Thoracic aorta (tissue), 2 donors: ENCODE measurements at places on chromosomes 3 and 15.

- H3K4me3 ChIP-seq: no peak overlapping the region
- H3K4me1 ChIP-seq: peaks cover 38% of the 10 kb centered on the region
- peaks cover 21% of the 10 kb centered on the region for H3K36me3 ChIP-seq
- no peak overlapping the region for H3K27ac ChIP-seq
- H3K27me3 ChIP-seq: no peaks in the 10 kb centered on the region
Observed at GRCh38 chr3:45946307-45946706, 3.0 kb downstream of the CXCR6 start.

GRCh38 chr3:173217127-173217526 lies 76.1 kb upstream of the SPATA16 start:
- H3K27ac ChIP-seq: no peak overlapping the region
- H3K27me3 ChIP-seq: no peaks in the 10 kb centered on the region
- H3K4me3 ChIP-seq: no peak overlapping the region
- no peak for DNase-seq
- H3K36me3 ChIP-seq: no peaks in the 10 kb centered on the region

GRCh38 chr15:91224755-91225380 lies 124.8 kb downstream of the SV2B start:
- no peaks in the 10 kb centered on the region for H3K27me3 ChIP-seq
- no peak for DNase-seq
- H3K4me3 ChIP-seq: no peak overlapping the region
- no peak overlapping the region for H3K27ac ChIP-seq
- H3K4me1 ChIP-seq: no peaks in the 10 kb centered on the region

- H3K4me3 ChIP-seq: no peak overlapping the region
- no peaks in the 10 kb centered on the region for H3K27me3 ChIP-seq
- H3K4me1 ChIP-seq: no peaks in the 10 kb centered on the region
- H3K27ac ChIP-seq: no peak overlapping the region
- no peaks in the 10 kb centered on the region for H3K36me3 ChIP-seq
Observed at GRCh38 chr15:42068601-42069000, 25.8 kb downstream of the PLA2G4D start.

GRCh38 chr3:11452885-11453847 lies 181.0 kb downstream of the ATG7 start:
- H3K36me3 ChIP-seq: no peaks in the 10 kb centered on the region
- no peak overlapping the region for H3K4me3 ChIP-seq
- H3K4me1 ChIP-seq: peaks cover 18% of the 10 kb centered on the region
- DNase-seq: no peak
- peak overlapping the region; percentile 22 for H3K27ac ChIP-seq

GRCh38 chr3:73298243-73299183 lies 237.1 kb downstream of the EBLN2 start:
- no peaks in the 10 kb centered on the region for H3K27me3 ChIP-seq
- no peaks in the 10 kb centered on the region for H3K4me1 ChIP-seq
- H3K27ac ChIP-seq: no peak overlapping the region
- no peak overlapping the region for H3K4me3 ChIP-seq

DNA sequence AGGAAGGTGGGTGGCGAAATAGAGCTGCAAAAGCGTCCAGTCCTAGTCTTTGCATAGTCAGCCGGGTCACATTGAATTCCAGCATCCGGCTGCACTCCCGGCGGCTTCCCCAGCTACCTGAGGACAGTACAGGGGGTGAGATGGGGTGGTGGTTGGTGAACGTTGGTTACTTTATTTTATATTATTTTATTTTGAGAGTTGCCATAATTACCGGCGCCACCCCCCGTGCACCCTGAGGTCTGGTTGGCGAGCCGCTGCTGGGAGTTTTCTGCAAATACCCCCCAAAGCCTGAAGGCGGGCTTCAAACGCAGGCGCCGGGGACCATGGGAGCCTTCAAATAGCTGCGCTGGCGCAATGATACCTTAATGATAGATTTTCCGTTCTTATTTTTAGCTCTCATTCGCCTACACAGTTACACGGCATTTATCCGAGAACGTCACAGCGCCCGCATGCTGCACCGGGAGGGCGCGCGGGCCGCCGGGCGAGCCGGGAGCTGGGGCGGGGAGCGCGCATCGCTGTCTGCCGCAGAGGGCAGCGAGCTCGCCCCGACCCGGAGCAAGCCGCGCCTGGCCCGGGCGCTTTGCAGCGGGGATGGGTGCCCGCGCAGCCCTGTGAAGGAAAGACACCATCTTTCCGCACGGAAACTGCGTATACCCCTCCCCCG lies 756 bp upstream of the RASGRF1 start:
- peaks cover 11% of the 10 kb centered on the region for H3K4me1 ChIP-seq
- no peaks in the 10 kb centered on the region for H3K36me3 ChIP-seq
- no peaks in the 10 kb centered on the region for H3K27me3 ChIP-seq
- no peak for DNase-seq
- H3K27ac ChIP-seq: no peak overlapping the region
- H3K4me3 ChIP-seq: peak overlapping the region; percentile 54

DNA sequence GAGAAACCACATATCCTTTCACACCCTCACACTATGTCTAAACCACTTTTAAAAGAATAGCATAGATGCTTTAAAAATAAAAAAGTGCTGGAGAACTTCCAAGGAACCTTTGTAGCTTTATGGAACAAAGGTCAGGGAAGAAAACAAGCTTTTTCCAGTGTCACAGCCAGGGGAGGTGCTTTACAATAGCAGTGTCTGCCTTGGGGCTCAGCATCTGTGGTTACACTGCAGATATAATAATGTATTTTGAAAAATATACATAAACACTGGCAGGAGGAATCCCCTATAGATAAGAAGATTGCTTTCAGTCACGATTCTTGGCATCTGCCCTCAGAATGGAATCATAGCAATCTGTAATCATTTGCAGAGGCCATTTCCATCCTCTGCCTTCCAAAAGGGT lies 362.4 kb upstream of the LRRC3B start:
- no peaks in the 10 kb centered on the region for H3K27me3 ChIP-seq
- H3K27ac ChIP-seq: no peak overlapping the region
- no peak overlapping the region for H3K4me3 ChIP-seq
- DNase-seq: no peak
- H3K4me1 ChIP-seq: no peaks in the 10 kb centered on the region
- H3K36me3 ChIP-seq: no peaks in the 10 kb centered on the region

DNA sequence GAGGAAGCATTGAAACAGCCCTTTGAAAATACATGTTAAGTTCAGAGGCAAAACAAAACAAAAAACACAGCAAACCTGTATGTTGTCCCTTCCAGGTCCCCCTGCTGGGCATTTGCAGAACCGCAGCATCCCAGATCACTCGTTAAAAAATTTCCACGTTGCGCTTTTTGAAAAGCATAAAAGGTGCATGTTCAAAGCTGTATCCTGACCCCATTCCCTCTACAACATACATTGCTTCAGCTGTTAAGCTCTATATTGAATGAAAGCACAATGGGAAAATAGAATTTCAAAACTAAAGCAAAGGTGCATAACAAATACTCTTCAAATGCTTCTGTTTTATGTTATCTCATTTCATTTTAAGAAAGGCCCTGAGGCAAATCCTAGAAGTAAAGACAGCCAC lies 328.3 kb downstream of the THSD4 start:
- H3K27me3 ChIP-seq: no peaks in the 10 kb centered on the region
- no peak overlapping the region for H3K4me3 ChIP-seq
- no peaks in the 10 kb centered on the region for H3K36me3 ChIP-seq
- H3K27ac ChIP-seq: no peak overlapping the region
- DNase-seq: no peak

DNA sequence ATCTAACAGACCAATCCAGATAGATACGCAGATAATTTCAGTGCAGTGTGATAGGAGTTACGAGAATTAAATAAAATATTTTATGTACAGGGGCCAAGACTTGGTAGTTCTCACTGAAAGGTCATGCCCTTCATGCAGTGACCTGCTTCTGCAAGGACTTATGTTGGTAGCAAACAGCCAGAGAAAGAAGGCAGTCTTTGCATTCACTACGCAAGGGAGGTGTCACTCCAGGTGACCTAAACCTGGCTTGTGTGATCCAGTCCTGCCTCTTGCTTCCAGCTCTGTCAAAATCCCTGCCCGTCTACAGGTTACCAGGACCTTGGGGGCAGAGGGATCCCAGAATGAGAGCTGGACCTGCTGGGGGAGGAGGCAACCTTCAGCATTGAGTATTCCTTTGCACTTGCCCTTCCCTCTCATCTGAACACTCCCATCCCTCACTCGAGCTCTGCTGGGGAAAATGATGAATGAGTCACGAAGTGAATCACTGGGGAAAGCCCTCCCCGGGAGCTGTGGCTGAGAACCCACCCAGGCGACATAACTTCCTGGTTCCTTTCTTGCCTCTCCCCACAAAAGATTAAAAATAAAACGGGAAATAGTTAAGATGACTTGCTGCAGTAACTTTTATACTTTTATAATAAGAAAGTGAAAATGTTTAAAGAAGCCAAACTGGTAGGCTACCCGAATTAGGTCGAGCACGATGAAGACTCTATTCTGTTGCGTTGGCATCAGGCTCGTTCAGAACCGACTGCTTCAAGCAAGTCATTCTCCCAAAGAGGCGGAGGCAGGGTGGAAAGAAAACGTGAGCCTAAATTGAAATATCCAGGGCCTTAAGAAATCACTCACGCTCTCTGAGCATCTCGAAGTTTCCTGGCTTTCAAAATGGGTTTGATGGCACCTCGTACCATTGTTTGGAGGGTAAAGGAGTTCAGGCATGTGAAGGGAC lies 216.1 kb downstream of the SLCO3A1 start:
- no peaks in the 10 kb centered on the region for H3K36me3 ChIP-seq
- H3K27ac ChIP-seq: peak overlapping the region; percentile 91
- H3K4me1 ChIP-seq: peaks cover 28% of the 10 kb centered on the region
- peak overlapping the region; percentile 71 for H3K4me3 ChIP-seq
- peak; percentile 50 for DNase-seq

DNA sequence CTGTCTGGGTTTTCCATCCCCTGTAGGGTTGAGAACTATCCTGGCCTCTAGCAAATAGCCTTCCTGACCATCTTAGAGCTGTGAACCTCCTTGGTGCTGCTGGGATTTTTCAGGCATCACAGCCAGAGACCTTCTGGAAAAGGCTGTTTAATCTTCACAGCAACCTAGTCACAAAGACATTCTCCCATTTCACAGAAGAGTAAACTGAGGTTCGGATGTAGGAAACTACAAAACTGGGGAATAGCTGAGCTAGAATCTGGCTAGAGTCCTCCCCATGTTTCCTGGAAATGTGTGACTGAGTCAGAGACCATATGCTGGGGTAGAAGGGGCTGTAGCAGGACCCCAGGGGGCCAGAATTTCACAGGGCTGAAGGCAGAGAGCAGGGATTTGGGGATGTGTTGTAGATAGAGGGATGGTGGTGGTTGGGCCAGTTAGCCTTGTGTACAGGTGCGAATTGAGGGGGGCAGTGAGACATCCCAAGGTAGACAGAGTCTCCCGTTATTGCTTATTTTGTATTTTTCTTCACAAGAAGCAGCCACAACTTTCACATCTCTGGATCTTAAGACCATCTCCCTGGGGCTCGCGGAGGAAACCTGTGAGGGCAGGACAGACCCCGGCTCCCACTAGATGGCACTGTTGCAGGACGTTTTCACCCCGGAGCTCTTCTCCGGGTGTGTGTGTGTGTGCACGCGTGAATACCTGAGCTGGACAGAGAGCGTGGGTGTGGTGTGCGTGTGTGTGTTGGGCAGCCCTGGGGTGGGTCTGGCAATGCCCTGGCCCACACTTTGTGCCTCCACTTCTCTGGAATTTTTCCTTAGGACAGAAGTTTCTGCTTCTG lies 66.9 kb upstream of the PRR23C start:
- H3K4me1 ChIP-seq: no peaks in the 10 kb centered on the region
- no peak overlapping the region for H3K27ac ChIP-seq
- no peak overlapping the region for H3K4me3 ChIP-seq
- DNase-seq: no peak
- H3K27me3 ChIP-seq: no peaks in the 10 kb centered on the region
- no peaks in the 10 kb centered on the region for H3K36me3 ChIP-seq

DNA sequence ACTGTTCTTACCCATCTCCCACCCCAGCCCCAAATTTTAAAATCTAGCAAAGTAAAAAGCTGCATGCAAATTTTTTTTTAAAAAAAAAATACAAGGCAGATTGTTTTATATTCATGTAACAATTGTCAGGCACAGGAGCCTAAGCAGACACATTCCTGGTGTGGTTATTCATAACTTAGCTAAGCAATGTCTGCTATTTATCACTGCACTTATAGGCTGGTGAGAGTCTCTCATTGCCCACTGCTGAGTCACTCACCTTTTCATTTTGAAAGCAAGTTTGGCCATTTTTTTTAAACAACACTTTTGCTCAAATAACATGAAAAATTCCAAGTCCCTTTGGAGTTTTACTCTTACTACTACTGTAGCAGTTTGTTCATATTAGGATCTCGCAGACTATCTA lies 413.9 kb downstream of the RBMS3 start:
- H3K4me1 ChIP-seq: peaks cover 30% of the 10 kb centered on the region
- no peaks in the 10 kb centered on the region for H3K27me3 ChIP-seq
- peak overlapping the region; percentile 39 for H3K4me3 ChIP-seq
- peak overlapping the region; percentile 77 for H3K27ac ChIP-seq

DNA sequence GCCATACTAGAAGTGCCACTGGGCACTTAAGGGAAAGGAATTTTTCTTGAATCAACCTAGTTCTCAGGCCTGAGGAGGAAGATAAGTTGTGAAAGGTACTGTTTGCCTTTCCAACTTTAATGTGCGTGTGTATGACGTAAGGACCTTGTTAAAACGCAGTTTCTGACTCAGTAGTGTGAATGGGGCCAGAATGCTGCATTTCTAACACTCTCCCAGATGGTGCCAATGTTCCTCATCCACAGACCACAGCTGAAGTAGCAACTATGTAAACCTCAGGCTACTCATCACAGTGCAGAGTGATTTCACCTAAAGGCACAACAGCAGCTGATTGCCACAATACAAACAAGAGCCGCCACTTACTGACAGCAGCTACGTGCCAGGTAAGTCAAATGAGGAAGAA lies 103.6 kb downstream of the OTOL1 start:
- no peak overlapping the region for H3K27ac ChIP-seq
- H3K4me3 ChIP-seq: no peak overlapping the region
- H3K27me3 ChIP-seq: no peaks in the 10 kb centered on the region
- no peaks in the 10 kb centered on the region for H3K36me3 ChIP-seq
- H3K4me1 ChIP-seq: no peaks in the 10 kb centered on the region
- DNase-seq: no peak

- peaks cover 25% of the 10 kb centered on the region for H3K4me1 ChIP-seq
- H3K4me3 ChIP-seq: peak within 1 kb of the TSS; percentile 91
- no peaks in the 10 kb centered on the region for H3K36me3 ChIP-seq
- H3K27ac ChIP-seq: peak within 1 kb of the TSS; percentile 99
Observed at GRCh38 chr3:24494618-24495325, at the start of gene THRB. TSS of gene THRB (minus strand) at chr3:24494850.

GRCh38 chr3:113825090-113825489 lies 13.5 kb upstream of the GRAMD1C start:
- H3K36me3 ChIP-seq: no peaks in the 10 kb centered on the region
- no peak overlapping the region for H3K27ac ChIP-seq
- no peaks in the 10 kb centered on the region for H3K4me1 ChIP-seq

GRCh38 chr15:60928210-60928609 lies 300.9 kb downstream of the RORA start:
- no peak overlapping the region for H3K27ac ChIP-seq
- H3K27me3 ChIP-seq: no peaks in the 10 kb centered on the region
- H3K36me3 ChIP-seq: no peaks in the 10 kb centered on the region
- H3K4me3 ChIP-seq: no peak overlapping the region
- DNase-seq: no peak

- H3K4me1 ChIP-seq: peaks cover 6% of the 10 kb centered on the region
- no peaks in the 10 kb centered on the region for H3K27me3 ChIP-seq
- DNase-seq: no peak
- no peak overlapping the region for H3K4me3 ChIP-seq
- H3K27ac ChIP-seq: no peak overlapping the region
- H3K36me3 ChIP-seq: no peaks in the 10 kb centered on the region
Observed at GRCh38 chr15:99361545-99362185, 110.4 kb downstream of the LRRC28 start.

- H3K4me1 ChIP-seq: peaks cover 81% of the 10 kb centered on the region
- peak overlapping the region; percentile 57 for H3K4me3 ChIP-seq
- no peaks in the 10 kb centered on the region for H3K27me3 ChIP-seq
- no peak for DNase-seq
Observed at GRCh38 chr3:152323834-152324233, 55.1 kb downstream of the MBNL1 start.
